ENCODE measurements at places on chromosomes 6 and 20.
A peak's percentile ranks its signal among the peaks of the same experiment; 100 is the strongest.

GRCh38 chr20:432677-433299 lies 24.7 kb downstream of the RBCK1 start:
- no peak for DNase-seq

- no peak for DNase-seq
These were observed 590.7 kb downstream of the EYS start for GRCh38 chr6:65116326-65116725.

- DNase-seq: no peak
These were observed 8.6 kb downstream of the SYNDIG1 start for GRCh38 chr20:24477831-24478547.

DNA sequence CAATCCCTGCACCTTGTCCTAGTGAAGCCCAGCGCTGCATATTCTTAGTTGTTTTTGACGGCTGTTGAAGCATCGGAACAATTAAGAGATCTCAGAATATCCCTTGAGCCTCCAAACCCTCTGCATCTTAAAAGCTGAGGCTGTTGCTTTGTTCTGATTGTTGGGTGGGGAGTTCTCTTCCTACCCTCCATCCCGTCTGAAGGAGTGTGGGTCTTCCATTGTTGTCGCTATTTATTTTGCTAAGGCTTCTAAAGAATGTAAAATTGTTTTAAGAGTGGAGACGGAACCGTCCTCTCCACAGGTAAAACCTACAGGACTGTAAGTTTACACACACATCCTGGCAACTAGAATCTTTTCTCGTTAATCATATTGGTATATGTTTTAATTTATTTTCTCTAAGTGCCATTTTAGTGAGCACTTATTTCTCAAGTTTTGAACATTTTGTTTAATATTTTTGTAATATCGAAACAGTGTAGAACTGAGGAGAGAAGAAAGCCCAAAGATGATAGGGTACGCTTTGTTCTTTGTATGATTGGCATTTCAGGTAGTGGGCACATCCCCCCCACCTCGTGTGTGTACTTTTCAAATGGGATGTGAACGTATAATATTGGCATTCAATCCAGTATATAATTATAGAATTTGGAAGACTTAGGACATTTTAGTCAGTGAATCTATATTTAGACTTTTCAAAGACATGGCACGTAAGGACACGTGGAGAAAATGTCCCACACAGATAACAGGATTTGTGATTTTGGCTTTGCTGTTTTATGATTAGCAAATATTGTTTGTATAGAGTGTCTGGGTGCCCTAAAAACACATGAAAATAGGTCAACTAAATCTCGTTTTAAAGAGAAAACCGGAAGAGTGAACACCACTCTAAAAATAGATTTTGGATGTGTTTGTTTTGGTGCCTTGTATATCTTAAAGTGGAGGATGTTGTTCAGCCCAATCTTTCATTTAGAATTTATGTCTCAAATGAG lies 1.3 kb downstream of the RNF146 start:
- DNase-seq: no peak

DNA sequence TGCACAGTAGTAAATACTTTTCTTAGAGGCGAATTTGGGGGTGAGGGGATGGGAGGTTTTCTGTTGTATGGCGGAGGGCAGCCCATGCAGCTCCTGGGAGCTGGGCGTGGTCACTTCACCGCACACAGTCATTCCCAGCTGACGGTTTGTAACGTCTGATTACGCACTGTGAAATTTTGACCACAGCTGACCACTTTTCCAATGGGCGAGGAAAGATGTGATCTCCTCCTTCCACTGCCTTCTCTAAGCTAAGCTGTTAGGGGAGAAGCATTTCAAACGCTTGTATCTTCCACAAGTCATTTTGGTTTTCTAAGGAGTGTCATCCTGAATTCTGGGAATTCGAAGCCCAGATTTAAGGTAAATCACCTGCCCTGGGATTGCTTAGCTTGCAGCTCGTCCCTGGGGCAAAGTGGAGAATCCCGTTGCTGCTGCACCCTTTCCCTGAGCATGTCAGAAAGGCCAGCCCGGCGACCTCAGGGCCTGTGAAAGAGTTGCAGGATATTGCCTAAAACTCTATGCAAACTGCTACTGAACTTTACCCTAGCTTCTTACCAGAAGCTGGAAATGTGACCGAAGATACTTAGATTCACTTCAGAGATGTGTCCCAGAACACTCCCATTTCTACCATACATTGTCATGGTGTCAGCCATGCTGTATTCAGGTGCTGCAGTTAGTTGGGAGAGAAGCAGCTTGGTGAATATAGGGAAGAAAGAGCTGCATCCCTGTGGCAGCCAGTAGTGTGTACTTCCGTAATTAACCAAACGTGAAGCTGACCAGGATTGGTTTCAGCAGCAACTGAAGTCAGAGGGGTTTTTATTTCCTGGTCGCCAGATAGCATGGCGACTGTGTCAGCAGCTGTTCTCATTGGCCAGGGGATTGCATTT lies 58.9 kb downstream of the RREB1 start:
- peak; percentile 71 for DNase-seq

GRCh38 chr6:29845405-29846006 lies 17.9 kb downstream of the HLA-G start:
- no peak for DNase-seq
